ENCODE measurements at places on chromosomes 6 and 20. TPM values are rescaled to one million over a fixed set of nuclear protein-coding genes. Genes with fewer than 3 reads are reported as not detected.

HSPA1A gene
- 75.7 TPM for total RNA-seq

DNA sequence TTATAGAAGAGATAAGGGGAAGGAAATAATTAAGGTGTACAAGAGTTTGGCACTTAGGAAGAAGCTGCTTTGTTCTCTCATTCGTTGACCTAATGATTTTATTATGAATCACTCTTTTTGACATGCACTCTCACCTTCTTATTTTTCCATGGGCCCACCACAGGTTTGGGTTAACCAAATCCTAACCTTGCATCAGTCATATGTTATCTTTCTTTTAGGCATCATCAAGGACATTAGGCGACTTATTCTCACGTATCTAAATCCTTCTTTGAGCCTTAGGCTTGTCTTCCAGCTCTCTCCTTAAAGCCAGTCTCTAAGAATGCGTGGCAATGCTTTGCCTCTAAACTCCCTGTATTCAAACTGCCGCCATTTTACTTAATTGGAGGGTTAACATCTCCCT, 58.3 kb downstream of the TNFRSF21 start:
- DNase-seq: no peak

BEND6 gene
- not detected for total RNA-seq

ZSCAN23 gene
- total RNA-seq: 0.83 TPM

Measured in activated CD8-positive, alpha-beta T cell treated with anti-CD3 and anti-CD28 coated beads, Interleukin-2, amount 10 ng/mL, durations not matched to agents 7 days and 5 days (primary cell).